RWPE2 (cell line): ENCODE measurements at places on chromosomes 11 and 22.

DNA sequence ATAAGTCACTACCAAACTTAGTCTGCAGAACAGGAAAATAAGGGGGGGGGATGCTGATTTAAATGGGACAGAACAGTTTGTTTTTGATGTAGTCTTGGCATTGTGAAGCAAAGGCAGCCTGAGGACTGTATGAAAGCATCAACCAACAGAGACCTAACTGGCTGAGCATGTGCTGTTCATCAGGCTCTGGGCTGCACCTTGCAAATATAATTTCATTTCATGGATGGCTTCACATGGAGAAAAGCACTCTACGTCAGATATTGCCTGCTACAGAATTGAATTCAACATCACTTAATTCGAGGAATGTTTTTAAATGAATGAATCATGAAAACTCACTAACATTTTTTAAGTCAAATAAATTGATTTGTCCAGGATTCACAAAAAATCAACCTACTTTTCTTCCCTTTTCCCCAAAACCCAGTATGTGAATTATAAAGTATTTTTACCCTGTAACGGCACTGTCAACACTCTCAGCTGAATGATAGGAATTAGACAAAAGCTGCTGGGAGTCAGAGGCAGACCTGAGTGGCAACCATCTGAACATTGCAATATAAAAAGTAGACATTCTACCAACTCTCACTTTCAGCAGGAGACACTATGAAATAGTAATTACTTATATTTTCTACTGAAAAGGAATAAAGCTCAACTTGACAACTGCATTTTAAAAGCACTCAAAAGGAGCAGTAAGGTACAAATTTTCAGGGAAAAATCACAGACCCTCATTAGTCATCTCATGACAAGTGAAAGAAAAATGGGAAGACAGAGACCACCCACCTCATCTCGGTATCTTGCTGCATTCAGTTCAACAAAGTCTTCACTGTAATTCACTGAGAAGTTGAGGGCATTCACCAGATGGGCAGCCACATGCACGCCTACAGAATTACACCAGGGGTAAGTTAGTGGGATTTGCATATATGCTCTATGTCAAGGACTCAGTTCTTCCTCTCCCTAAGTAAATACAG, 47.5 kb downstream of the NOX4 start:
- no peak for DNase-seq

DNA sequence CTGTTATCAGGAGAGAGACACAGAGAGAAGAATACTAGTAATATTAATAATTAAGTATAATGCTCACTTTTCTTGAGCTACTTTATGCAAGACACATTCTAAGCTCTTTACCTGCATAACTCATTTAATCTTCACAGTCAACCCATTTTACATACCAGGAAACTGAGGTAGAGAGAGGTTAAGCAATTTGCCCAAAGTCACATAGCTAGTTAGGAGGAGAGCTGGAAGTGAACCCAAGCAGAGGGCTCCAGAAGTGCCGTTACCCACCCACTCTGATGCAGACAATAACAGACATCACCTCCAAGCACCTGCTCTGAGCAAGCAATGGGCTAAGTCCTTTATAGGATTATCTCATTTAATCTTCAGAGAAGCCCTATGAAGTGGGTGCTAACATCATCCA, 24.8 kb downstream of the MICAL2 start:
- DNase-seq = no peak

DNA sequence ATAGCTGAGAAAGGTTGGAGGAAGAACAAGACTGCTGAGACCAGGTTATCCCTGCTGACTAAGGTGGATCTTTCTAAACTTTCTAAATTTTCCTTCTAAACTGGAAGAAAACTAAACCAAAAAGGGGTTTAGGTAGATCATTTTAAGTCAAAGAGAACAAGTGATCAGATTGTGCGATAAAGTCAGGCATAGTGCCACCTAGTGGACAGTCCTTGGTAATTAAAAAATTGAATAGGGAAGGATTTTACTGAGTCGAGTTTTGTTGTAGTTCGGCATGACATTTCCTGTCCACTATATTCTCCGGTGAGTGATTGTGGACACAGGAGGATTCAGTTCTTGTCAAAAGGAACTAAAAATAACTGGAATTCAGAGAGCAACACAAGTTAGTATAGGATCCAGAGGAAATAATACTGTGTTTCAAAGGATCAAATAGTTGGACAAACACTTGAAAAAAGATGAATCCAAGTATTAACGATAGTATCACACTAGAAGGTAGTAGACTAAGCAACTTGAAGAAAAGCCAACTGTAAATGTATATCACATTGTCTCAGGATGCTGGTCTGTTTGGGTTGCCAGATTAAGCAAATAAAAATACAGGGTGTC, 1236.4 kb downstream of the FAM181B start:
- DNase-seq = no peak

GRCh38 chr22:45426387-45426786, 12.9 kb downstream of the RIBC2 start:
- DNase-seq = no peak

GRCh38 chr11:76495019-76495418, 50.2 kb downstream of the EMSY start:
- DNase-seq = no peak

DNA sequence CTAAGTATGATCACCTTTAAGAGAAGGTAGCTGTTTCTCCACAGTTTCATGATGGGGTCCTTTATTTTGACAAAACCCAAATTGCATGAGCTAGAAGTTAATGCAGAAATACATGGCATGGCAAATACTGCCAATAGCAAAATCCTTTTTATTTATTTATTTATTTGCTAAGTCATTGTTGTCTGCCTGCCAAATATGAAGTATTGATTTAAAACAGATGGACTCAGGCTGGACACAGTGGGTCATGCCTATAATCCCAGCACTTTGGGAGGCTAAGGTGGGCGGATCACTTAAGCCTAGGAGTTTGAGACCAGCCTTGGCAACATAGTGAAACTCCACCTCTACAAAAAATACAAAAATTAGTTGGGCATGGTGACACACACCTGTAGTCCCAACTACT, 52.4 kb downstream of the LARGE2 start:
- no peak for DNase-seq

GRCh38 chr11:28460348-28460747, 352.2 kb downstream of the METTL15 start:
- no peak for DNase-seq

GRCh38 chr22:28594797-28595462, 84.7 kb downstream of the TTC28 start:
- DNase-seq = no peak

DNA sequence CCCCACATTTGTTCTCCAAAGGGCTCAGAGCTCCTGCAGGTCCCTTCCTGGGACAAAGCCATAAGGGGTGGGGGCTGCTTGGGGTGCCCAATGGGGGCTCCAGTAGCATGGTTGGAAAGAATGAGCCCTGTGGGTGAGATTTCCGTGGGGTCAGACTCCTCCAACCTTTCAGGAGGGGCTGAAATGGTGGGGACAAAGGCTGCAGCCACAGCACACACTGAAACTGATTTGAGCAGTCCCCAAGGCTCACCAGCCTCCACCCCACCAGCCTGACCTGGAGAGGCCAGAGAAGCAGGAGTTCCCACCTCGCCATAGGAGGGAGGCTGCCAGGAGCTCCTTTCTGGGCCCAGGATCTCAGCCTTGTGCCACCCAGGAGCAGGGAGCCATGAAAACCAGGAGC, 69.2 kb downstream of the MN1 start:
- no peak for DNase-seq

DNA sequence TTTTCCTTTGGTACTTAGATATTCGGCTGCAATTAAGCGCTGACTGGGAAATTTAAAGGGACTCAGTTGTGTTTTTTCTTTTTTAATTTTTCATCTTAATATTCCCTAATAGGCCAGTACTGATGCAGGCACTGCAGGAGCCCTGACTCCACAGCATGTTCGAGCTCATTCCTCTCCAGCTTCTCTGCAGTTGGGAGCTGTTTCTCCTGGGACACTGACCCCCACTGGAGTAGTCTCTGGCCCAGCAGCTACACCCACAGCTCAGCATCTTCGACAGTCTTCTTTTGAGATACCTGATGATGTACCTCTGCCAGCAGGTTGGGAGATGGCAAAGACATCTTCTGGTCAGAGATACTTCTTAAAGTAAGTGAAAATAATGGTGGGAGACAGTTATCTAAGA, 3.8 kb downstream of the YAP1 start:
- DNase-seq = no peak

- DNase-seq = no peak
These were observed 86.0 kb downstream of the PPP6R3 start for GRCh38 chr11:68546555-68546954.

DNA sequence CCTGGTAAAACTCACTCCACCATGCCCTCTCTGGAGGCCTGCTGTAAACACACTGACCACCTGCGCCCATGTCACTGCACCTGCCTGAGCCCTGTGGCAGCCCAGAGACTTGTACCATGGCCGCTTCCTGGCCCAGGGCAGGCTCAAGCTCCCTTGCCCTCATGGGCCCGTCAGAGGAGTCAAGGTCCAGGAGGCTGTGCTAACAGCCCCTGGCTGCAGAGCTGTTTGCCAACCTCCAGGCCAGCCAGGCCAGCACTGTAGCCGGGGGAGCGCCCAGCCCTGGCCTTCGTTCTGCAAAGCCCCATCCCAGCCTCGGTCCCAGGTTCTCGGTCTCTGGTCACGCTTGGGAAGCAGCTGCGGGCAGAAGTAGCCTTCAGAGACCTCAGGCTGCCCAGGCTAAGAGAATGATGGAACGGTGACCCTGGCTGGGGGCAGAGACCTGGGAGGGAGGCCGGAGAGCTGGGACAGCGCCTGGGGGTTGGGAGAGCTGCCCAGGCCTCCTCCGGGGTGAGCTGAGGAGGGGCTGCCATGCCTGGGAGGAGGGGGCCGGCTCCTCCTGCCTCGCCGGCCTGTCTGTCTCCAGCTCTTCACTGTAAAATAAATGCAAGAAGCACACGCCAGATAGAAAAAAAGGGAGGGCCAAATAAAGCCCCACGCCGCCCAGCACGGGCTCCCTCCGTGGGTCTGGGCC, 11.9 kb upstream of the TCF20 start:
- peak; percentile 51 for DNase-seq

- DNase-seq = no peak
These were observed 2.2 kb downstream of the PLEKHB1 start for GRCh38 chr11:73648571-73649046.

GRCh38 chr11:63595296-63595695, 18.9 kb downstream of the PLAAT3 start:
- DNase-seq = no peak
